Ecto neural progenitor cell (in vitro differentiated cells): ENCODE measurements at places on chromosomes 5 and 9.

GRCh38 chr5:150762211-150762610, 3.4 kb upstream of the DCTN4 start:
- DNase-seq = no peak

DNA sequence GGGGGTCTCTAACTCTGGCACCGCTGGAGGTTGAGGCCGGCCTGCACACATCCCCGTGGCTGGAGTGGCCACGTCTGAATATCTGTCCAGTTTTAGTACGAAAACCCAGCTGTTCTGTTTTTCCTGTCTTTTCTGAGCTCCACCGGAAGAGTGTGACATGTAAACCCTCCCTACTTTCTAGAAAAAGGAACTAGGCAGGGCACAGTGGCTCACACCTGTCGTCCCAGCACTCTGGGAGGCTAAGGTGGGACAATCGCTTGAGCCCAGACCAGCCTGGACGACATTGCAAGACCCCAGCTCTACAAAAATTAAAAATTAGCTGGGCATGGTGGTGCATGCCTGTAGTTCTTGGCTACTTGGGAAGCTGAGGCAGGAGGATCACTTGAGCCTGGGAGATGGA, 8.2 kb upstream of the PHYKPL start:
- DNase-seq = peak; percentile 32

- no peak for DNase-seq
These were observed 129.5 kb downstream of the TTLL11 start for GRCh38 chr9:121963528-121963995.

DNA sequence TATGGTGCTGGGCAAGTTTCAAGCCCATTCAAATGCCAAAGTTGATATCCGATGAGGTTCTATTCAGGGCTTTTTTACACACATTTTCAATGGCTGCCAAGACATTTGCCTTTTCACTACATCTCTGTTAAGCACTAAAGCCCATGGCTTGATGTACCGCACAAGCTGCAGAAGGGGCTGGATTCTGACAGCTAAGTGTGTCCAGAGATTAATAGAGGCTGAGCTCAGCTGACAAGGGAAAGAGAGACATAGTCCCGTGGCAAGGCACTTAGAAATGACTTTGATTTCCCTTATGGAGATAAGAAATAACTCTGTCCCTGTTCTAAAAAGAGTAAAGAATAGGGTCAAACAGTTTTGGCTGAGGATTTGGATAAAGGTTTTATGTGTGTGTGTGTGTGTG, 198.6 kb downstream of the DMRT2 start:
- DNase-seq = no peak

DNA sequence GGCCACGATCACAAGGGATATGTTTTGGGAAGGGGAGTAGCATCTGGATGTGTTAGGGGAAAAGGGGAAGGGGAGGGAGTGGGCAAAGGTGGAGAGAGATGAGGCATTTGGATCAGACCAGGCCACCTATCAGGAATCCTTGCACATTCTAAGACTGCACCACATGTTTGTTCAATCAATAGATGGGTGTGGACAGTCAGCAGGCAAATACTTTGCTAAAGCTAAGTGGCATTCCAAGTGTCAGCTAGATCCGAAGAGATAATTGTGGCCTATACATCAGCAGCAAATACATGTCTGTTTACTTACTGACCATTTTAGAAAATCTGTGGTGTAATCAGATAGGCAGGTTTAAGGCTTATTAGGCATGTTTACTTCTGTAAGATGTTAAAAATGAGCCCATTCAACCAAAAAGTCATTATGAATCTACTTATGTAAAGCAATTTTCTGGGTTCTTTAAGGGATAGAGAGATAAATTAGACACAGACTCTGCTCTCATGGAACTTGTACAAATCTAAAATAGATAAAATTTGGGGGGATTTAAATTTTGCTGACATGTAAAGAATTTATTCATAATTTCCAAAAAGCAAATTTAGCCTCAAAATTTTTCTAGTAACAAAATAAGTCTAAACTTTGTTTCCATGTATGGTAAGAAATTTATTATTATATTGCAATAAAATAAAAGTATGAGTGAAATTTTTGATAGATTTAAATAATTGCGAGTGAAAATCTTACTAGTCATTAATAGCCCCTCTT, 107.3 kb downstream of the SNCAIP start:
- DNase-seq = no peak

- peak; percentile 91 for DNase-seq
These were observed 97.1 kb upstream of the SELENOP start for GRCh38 chr5:42908509-42909488.

DNA sequence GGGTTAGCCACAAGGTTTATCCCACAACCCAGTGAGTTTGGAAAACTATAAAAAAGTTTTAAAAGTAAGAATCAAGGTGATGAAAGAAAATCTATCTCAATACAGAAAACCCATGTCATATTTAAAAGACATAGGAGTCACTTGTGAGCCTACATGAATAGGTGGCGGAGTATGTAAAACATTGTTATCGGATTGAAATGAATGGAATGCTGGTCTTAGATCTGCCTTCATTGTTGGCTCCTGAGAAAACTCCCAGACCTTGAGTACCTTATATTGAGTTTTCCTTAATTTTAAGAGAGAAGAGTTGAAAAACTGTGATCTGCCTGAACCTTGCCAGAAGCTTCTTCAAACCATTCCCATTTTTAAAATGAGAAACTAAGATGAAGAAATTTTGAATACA, 551.1 kb downstream of the EFNA5 start:
- no peak for DNase-seq

- DNase-seq = no peak
These were observed 69.6 kb upstream of the PJA2 start for GRCh38 chr5:109479260-109479860.

DNA sequence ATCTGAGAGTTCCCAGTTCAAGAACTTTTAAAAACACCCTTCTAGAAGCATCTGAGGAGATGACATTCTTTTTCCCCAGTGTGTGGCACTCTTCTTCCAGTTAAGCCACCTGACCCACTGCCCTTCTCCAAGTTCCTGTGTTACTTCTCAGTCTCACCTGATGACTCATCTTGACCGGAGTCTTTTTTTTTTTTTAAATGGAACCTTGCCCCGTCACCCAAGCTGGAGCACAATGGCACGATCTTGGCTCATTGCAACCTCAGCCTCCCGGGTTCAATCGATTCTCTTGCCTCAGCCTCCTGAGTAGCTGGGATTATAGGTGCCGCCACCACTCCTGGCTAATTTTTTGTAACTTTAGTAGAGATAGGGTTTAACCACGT, 224.1 kb upstream of the DAB2 start:
- DNase-seq = no peak
